ENCODE measurements at places on chromosomes 7 and 10.

DNA sequence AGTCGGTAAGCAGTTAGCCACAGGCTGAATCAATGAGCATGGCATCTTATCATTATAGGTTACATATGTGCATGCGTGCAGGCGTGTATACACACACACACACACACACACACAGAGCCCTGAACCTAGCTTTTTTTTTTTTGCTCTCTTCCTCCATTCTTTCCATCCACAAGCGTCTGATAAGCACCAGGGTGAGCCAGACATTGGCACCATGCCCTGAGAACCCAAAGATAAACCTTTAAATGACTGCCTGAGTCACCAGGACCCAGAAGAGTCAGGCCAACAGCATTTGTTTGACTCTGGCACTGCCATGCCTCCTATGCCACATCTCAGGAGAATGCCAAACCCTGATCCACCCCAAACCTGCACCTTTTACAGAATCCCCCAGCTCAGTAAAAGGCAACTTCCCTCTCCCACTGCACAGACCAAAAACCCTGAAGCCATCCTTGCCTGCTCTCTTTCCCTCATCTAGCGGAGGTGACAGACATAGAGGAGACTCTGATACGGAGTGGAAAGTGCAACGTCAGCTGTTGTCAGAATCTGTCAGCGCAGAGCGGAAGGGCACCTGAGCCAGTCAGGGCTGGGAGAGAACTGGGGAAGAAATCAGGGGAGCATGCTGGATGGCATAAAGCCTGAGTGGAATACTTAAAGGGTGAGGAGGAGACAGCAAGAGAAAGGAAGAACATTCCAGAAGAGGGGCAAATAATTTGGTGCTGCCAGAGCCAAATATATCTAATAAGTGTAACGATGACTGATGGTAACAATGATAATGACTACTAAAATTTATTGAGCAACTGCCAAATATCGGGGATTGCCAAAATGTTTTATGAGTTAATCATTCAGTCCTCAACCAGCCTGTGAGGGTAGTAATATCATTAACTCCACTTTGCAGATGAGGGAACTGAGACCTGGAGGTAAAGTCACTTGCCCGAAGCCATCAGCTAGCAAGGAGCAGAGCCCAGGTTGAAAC, 3.2 kb downstream of the PARP12 start:
- DNase-seq: no peak

- no peak for DNase-seq
Observed at GRCh38 chr7:38189231-38189938, 11.3 kb downstream of the STARD3NL start.

- DNase-seq: no peak
Observed at GRCh38 chr10:17443707-17444387, 10.5 kb downstream of the ST8SIA6 start.

GRCh38 chr10:86848747-86849146, 92.3 kb downstream of the BMPR1A start:
- no peak for DNase-seq

DNA sequence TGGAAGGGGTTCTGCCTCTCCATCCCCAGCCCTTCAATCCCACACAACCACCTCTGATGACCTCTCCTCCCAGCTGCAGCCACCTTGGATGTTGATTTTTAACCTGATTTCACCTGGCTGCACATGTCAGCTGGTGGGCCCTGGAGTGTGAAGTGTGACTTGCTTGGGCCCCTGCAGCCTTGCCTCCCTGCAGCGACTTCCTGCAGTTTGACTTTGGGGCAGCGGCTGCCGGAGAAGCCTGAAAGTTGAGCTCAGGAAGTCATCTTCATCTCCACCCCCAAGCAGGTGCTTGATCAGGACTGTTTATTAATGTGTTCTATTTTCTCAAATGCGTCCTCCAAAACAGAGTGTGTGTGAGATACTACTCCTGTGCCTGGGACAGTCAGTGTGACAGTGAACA, 675.2 kb upstream of the GALNT17 start:
- no peak for DNase-seq

DNA sequence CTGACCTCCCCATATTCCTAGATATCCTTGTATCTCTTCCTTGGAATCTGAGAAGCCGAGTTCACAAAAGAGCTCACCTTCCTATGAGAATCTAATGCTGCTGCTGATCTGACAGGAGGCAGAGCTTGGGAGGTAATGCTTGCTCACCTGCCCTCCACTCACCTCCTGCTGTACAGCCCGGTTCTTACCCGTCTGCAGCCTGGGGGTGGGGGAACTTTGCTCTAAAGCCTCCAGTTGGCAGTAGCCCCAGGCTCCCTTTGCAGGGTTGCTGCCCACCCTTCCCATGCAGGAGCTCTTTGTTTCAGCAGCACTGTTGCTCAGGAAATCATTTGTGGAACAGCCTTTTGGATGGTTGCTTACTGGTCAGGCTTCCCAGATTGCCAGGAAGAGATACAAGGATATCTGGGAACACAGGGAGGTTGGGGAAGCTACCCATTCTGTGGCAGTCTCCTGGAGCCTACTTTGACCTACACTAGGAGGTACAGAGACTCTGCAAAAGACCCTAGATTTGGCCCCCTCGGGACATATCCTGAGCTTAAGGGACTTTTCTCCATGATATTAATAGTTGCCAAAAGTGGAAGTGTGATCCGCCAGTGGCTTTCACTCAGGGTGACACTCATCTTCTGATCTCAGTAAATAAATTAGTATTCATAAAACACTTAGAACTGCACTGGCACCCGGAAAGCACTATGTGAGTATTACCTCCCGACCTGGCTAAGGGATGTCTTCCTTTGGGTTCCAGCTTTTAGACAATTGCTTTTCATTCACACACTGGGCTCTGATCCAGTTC, 363.7 kb upstream of the PODXL start:
- no peak for DNase-seq

DNA sequence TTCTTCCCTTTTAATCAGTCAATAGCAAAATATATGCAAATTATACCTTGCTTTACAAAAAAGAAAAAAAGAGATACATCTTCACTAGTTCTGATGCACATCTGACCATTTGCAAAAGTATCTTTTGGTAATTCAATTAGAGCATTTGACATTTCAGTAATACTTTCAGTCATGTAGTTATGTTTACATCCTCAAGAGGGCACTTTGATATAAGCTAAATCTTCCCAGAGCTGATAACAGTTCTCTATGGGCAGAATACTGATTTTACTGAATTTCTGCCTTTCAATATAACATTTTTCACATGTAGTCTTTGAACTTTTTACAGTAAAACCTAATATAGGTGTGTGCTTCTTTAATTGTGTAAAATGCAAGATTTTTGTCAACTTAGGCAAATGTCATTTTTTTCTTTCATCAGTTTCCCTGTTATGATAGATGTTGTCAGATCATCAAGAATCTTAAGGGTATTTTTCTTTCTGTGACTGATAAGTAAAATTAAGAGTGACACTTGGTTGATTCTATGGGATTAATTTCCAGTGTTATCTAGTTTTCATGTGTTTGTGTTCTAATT, 703.5 kb upstream of the SEMA3D start:
- no peak for DNase-seq

GRCh38 chr10:126022841-126023240, 126.5 kb downstream of the FANK1 start:
- DNase-seq: no peak

DNA sequence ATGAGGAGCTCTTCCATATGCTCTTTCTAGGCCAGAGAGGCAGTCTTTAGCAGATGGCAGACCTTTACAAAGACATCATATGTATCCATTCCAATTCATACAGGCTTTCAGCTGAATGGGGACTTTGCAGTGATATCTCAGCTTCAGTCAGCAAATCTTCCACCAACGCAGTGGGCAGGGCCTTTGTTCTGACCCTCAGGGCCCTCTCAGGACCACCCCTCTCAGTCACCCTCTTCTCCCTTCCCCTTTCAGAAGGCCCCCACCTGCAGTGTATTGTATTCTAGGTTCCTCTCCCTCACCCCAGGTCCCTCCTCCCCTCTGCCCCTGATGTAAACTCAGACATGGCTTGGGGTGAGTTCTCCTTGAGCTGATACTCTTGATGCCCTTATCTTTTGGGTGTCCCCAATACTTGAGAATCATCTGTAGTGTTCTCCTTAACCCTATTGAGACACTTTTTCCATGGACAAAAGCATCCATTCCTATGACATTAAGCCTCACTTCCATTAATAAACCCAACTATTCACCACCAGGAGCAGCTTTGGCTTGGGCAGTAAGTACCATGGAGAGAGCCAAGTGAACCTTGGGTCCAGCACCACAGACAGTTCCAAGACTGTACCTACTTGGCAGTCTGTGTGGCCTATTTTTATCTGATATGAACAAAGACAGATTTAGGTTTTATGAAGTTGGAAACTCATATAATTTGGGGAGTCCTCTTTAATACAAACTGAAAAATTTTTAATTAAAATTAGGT, 62.7 kb downstream of the ADCYAP1R1 start:
- DNase-seq: no peak

GRCh38 chr10:104103956-104104355, 18.0 kb upstream of the SFR1 start:
- DNase-seq: no peak

GRCh38 chr7:50448823-50449222, 1.3 kb downstream of the FIGNL1 start:
- DNase-seq: no peak

DNA sequence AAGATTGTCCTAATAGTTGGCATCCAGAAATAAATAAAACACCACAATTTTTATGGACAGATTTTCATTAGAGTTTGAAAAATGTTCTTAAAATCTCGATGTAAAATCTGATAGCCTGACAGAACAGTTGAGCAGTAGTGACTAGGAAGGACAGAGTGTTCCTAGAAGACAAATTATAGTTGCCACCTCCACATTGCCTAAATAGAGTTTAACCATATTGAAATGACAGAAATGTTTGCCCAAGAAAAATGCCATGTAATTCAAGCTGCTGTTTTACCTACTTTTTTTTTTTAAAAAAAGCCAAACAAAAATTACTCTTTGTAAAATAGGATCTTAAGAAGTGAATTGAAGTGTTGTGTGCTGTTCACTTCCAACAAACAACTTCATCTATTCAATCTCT, 8.9 kb upstream of the HERC4 start:
- DNase-seq: no peak

DNA sequence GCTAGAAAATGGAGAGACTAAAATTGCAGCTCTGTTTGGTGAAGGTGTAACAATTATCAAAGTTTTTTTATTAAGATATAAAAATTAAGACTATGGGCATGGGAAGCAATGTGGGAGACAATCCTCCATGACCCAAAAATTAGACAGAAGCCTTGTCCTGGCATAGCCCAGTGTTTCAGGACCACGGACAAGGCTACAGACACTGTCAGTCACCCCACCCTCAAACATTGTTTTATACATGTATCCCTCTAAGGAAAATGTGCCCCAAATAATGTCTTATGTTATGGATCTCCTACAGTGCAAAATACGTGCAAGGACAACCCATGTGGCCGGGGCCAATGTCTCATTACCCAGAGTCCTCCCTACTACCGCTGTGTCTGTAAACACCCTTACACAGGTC, 24.0 kb downstream of the HABP2 start:
- no peak for DNase-seq

- peak; percentile 1 for DNase-seq
Observed at GRCh38 chr10:43377424-43377883, 6.0 kb downstream of the FXYD4 start.

- peak; percentile 80 for DNase-seq
Observed at GRCh38 chr10:96043033-96043892, at the start of gene CCNJ. Gene CCNJ, plus strand, starts transcription at chr10:96043583. Its CDS starts 811 bp downstream, at chr10:96044394.

GRCh38 chr7:78703391-78703790, 750.1 kb downstream of the MAGI2 start:
- DNase-seq: no peak

DNA sequence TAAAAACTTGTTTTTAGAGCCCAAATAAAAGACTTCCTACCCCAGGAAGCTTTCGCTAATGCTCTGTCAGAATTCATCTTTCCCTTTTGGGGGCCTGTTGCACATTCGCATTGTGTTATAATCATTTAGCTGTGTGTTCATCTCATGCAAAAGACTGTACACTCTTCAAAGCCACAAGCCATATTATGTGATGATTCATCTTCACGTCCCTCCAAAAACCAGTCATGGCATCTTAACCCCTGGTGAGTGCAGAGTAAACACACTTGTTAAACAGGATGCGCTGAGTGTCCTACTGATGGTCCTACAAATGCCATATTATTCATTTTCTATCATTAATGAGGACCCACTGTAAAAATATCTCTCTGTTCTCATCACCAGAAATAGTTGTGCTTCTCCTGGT, 235.4 kb downstream of the KIAA1217 start:
- DNase-seq: no peak

DNA sequence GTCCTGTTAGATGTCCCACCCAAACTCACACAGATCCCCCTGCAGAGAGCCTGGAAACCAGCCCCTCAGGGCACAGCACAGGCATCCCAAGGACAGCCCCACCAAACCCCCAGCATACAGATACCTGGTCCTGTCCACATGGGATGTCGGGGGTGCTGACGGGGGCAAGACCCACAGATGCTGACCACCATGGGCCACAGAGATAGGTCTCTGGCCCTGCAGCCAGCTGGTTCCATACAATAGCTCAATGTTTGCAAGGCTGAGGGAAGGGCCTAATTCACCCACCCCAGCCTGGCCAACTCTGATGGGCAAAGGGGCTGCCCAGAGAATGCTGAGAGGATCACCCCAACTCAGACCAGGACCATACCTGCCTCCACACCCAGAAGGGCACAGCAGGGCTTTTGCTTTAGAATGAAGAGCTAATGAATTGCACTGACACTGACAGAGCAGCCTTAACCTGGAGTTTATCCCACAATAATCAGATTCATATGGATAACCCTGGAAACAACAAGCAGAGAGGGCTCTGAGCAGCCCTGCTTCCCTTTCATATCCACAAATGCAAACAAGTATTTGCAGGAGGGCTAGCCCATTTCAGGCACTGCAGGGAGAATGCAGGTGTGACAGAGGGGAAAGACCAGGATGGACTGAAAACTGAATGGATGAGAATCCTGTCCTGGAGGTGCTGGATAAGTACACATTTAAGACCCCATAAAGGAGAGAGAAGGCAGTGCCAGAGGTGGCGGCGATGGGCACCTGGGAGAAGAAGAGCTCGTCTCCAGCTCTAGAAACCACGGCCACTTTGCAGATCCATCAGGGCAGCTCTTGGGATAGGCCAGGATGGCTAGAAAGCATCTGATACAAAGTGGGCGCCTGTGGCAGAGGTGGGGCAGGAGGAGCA, 126.7 kb downstream of the TNS3 start:
- DNase-seq: no peak

DNA sequence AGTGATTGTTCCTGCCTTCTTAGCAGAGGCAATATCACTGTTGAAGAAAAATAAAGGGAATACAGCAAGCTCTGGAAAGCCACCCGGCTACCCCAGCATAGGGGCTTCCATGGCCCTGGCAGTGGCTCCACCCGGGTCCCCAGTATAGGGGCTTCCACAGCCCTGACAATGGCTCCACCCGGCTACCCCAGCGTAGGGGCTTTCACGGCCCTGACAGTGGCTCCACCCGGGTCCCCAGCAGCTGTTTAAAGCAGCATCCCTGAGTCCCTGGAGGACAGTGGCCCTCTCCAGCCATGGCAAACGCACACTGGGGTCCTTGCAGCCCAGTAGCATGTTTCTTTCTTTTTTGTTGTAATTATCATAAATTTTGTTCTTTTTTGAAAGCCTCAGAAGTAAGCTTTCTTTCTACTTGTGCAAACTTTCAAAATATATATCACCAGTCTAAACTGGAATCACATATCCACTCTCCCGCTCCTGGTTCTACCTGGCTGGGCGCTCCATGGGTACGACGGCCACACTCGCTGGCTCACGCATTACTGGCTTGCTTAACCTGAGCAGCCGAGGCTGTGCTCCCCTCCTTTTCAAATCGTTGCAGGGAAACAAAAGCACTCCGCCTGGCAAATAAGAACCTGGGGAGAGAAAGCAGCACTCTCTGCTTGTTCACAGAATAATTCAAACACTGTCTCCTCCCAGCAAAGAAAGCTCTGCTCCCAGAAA, 62.1 kb downstream of the TCERG1L start:
- no peak for DNase-seq

- no peak for DNase-seq
Observed at GRCh38 chr10:109889867-109890266, 33.4 kb downstream of the XPNPEP1 start.
